ENCODE measurements at places on chromosomes 11 and 22.

DNA sequence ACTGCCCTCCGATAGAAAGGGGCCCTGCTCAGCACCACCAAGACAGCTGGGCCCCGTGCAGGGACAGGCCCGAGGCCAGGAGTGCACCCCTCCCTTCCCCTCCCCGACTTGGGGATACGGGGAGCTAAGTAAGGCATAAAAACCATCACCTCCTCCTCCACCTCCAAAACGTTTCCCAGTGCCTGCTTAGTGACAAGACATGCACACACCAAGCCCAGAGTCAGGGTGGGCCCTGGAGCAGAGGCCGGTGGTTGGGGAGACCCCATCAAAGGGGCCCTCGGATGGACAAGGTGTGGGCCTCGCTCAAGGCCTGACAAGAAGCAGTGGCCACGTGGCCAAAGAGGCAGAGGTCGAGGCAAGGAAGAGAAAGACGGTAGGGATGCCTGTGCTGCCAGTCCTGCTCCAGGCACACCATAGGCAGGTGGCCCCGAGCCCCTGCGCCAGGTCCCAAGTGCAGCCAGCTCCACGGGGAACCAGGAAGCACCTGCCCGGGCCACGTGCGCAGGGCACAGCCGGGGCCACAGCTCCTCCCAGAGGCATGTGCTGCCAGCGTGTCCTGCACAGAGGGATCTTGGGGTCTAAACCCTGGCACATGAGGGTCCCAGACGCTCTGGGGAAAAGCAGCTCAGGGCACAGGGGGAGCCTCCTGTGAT lies 53.0 kb downstream of the BRD1 start:
- DNase-seq: no peak

- DNase-seq: no peak
These were observed 104.0 kb downstream of the PDE2A start for GRCh38 chr11:72569966-72570892.

DNA sequence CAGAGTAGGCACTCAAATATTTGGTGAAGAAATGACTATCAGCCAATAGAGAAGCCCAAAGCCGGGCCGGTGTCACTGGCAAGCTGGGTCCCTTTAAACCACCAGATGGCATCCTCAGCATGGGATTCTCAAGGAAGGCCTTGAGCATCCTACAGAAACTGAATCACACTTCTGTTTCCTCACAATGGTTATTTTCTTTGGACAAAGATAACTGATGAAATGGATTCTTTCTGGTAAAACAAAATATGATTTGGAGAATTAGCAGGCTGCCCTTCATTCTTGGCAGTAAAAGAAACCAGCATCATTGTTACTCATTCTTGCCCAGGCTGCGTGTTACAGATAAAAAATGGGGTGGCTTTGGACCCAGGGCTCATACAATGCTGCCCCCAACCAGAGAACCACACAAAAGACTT lies 30.3 kb upstream of the ASPHD2 start:
- DNase-seq: peak; percentile 67

DNA sequence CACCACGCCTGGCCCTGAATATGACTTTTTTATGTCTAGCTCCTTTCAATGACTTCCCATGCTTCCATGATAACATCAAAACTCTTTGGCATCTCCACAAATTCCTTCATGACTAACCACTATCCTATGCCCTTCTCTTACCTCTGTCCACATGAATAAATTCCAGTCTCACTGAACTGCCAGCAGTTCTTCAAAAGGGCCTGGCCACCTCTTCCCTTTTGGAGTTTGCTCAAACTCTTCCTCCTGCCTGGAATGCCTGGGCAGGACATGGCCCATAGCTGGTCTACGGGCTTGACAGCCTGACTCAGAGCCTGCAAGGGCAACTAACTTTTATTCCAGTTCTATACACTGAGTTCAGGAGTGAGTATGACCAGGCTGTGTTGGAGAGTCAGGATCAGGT lies 41.8 kb upstream of the ZBTB16 start:
- DNase-seq: no peak

Measured in NAMALWA (cell line).